ENCODE measurements at places on chromosomes 2 and 18.

GRCh38 chr2:120312860-120313694 lies 32.9 kb upstream of the INHBB start:
- DNase-seq, result peak; percentile 85

- no peak for DNase-seq
Measured at GRCh38 chr2:134142903-134143302, 111.0 kb upstream of the MGAT5 start.

GRCh38 chr2:153770359-153770991 lies 101.2 kb upstream of the GALNT13 start:
- no peak for DNase-seq

- no peak for DNase-seq
Measured at GRCh38 chr2:11482473-11483035, 16.6 kb upstream of the E2F6 start.

GRCh38 chr2:169540146-169540545 lies 30.6 kb downstream of the KLHL41 start:
- DNase-seq, result no peak

- no peak for DNase-seq
Measured at GRCh38 chr2:209761566-209761965, 10.1 kb upstream of the UNC80 start.

DNA sequence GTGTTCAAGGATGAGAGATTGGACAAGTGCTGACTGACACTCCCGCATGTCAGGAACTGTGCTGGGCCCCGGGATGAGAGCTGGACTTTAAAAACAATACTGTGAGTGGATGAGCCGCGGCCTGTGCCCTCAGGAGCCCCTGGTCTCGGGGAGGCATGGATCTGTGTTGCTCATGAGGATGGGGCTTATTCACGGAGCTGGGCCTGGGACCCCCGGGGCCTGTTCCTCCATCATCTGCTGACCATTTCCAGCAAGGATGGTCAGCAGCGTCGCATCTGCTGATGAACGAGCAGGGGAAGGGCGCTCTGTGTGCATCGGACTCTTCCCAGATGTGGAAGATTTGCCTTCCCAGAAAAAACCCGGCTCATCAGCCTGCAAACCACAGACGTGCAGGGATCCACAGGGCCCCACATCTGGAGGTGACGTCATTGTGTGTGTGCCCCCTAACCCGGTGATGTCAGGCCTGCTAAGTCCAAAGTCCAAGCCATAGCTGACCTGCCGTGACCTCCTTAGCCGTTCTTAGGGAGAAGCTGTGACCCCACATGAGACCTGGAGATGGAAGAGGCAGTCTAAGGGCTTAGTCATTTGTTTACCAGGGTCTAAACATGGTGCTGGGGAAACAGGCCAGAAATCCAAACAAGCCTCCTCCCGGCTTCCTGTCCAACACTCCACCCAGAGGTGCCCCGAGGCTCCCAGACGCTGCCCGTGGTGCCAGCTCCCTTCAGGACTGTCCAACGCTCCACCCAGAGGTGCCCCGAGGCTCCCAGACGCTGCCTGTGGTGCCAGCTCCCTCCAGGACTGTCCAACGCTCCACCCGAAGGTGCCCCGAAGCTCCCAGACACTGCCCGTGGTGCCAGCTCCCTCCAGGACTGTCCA lies 143.9 kb downstream of the PXDN start:
- DNase-seq, result no peak

DNA sequence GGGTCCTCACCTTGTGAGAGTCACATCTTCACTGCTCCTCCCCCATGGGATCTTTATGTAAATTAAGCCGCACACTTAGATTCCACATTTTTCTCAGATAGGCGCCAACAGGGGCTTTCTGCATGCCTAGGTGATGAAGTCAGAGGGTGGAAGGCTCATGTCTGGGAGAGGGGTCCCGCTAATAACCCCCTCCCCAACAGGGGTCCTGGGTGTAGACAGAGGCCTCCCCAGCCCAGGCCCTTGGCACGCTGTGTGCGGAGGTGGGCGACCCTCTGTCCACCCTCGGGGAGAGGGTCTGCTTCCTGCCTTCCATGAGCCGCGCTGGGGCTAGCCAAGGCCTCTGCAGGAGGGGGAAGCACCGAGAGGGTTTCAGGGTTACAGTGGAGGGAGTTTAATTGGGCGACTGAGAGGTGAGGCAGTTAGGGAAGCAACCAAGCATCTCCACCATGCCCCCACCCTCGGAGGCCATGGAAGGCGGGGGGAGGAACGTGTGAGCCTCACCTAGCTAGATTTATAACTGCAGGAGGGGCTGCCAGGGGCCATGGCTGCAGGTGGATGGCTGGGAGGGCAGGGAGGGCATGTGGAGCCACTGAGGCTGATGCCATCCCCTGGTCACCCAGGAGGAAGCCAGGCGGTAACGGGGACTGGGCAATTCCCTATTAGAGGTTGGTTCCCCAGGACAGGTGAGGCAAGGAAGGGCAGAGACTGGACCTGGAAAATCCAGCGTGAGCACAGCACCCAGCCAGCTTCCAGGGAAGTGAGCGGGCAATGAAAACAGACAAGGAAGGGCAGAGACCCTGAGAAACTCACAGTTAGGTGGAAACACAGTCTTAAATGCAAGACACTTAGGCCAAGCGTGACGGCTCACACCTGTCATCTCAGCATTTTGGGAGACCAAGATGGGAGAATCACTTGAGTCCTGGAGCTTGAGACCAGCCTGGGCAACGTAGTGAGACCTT lies 7.7 kb upstream of the PXDN start:
- DNase-seq, result no peak

- DNase-seq, result no peak
Measured at GRCh38 chr2:71889759-71890684, 257.6 kb downstream of the CYP26B1 start.

GRCh38 chr2:103780088-103780702 lies 1018.4 kb downstream of the TMEM182 start:
- DNase-seq, result no peak

DNA sequence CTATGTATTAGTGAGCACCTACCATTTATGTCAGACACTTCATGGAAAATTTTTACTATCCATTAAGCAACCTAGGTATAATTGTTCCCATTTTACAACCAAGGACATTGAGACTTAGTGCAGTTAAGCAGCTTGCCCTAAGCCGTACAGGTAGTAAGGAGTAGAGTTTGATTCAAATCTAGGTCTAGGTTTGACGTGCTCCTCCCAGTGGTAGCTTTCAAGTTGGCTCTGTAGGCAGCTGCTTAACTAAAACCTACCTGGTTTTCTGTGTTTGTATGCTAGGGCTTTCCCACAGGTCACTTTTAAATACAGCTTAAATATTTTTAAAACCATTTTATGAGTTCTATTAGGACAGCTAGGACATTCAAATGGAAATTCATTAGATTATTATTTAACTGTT lies 69.7 kb downstream of the NUP35 start:
- DNase-seq, result no peak

DNA sequence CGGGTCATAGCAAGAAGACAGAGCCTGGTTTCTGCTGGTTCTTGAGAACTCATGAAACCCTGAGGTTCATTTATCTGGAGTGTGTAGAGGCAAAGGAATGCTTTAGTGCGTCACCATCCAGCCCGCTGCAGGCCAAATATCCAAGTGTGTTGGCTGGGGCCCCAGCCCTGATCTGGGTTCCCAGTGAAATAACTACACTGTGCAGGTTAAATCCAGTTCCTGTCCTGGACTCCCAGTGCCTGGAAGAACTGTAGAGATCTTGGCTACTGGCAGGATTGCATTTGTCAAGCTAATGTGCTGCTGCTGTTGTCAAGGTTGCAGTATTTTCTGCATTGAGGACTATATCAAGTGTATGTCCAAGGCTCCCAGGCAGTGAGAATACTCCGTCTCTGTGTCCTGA lies 89.9 kb downstream of the MAPK4 start:
- DNase-seq, result no peak

GRCh38 chr2:60898567-60898966 lies 17.2 kb downstream of the REL start:
- DNase-seq, result no peak

DNA sequence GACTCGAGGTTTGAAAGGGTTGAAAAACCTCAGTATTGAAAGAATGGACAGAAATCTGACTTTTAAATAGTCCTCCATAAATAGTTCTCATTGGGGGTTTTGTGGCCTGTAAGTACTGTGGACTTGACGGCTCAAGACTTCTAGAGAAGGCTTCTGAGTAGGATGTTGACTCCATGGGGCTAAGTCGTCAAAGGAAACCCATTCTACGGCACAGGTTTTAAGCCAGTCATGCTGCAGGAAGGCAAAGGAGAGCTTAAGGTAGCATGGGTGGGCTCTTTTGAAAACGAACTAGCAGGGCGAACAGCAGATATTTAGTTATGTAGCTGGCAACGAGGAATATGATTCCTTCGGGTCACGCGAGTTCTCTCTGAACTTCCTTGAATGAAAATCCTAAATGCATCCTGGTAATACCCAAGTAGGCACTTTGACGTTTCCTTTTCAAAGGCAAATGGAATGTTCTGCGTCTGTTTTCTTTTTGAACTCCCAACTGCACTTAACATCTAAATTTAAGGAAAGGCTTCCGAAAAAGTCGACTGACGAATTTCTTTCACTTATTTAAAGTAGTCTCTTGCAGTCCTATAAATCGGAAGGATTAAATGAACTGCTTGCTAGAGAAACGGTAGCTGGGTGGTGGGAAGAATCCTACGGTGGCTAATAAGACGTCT lies 1.1 kb upstream of the NEDD4L start:
- no peak for DNase-seq

- DNase-seq, result no peak
Measured at GRCh38 chr18:50819027-50819727, 639 bp downstream of the MRO start.

- DNase-seq, result no peak
Measured at GRCh38 chr2:213627835-213628460, 343.7 kb downstream of the SPAG16 start.

- DNase-seq, result no peak
Measured at GRCh38 chr2:101909760-101910159, 82.0 kb upstream of the IL1R2 start.

DNA sequence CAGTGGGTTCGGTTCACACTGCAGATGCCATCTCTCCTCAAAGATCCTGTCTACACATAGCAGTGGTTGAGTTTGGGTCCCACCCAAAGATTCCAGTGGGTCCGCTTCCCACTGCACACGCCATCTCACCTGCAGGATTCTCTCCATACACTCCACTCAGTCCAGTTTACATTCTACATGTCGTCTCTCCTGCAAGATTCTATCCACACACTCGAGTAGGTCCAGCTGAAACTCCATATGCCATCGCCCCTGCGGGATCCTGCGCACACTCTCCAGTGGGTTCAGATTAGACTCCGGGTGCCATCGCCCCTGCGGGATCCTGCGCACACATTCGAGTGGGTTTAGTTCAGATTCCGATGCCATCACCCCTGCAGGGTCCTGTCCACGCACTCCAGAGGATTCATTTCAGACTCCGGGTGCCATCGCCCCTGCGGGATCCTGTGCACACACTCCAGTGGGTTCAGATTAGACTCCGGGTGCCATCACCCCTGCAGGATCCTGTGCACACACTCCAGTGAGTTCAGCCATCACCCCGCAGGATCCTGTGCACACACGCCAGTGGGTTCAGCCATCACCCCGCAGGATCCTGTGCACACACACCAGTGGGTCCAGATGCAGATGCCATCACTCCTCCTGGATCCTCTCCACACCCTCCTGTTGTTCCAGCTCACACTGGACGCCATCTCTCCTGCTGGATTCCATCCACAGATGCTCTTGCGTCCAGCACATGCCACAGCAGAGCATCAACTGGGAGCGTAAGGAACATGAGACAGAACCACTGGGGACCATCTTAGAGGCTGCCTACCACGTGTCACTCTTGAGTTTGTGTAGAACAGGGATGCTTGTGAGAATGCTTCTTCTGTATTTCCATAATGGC lies 3.0 kb upstream of the PXDN start:
- DNase-seq, result no peak

- no peak for DNase-seq
Measured at GRCh38 chr2:31476511-31477180, 62.1 kb upstream of the XDH start.

DNA sequence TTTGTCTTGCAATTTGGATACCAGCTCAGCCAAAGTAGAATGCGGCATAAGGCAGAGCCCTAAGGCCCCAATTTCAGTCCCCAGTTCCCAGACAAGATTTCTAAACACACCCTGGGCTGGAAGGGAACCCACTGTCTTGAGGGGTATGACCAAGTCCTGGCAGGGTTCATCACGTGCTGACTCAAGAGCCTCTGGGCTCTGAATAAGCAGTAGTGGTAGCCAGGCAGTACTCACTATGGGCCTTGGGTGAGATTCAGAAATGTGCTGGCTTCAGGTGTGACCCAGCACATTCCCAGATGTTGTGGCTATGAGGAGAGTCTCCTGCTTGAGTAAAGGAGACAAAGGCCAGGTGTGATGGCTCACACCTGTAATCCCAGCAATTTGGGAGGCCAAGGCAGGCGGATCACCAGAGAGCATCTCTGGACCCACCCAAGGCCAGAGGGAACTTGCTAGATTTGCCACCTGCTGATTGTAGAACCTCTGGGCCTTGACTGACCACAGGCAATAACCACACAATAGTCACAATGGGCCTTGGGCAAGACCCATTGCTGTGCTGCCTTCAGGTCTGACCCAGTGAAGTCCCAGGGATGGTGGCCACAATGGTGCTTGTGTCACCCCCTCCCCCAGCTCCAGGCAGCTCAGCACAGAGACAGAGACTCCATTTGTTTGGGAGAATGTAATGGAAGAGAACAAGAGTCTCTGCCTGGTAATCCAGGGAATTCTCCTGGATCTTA lies 74.9 kb downstream of the ATL2 start:
- no peak for DNase-seq

- no peak for DNase-seq
Measured at GRCh38 chr18:3528231-3528630, 78.3 kb downstream of the TGIF1 start.

- DNase-seq, result no peak
Measured at GRCh38 chr2:235170536-235171521, 219.0 kb downstream of the SH3BP4 start.

DNA sequence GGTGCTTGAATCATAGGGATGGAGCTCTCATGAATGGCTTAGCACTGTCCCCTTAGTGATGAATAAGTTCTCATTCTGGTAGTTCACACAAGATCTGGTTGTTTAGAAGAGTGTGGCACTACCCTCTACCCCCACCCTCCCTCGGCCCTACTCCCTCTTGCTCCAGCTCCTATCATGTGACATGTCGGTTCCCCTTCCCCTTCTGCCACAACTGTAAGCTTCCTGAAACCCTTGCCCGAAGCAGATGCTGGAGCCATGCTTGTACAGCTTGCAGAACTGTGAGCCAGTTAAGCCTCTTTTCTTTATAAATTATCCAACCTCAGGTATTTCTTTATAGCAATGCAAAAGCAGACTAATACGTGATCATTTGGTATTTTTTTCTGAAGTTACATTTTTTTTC lies 1012.6 kb downstream of the BCL11A start:
- no peak for DNase-seq

GRCh38 chr2:152166633-152167032 lies 8.9 kb downstream of the STAM2 start:
- DNase-seq, result no peak

All from activated CD4-positive, alpha-beta T cell treated with anti-CD3 and anti-CD28 coated beads, Interleukin-2, amount 10 ng/mL, durations not matched to agents 7 days and 5 days (primary cell).